NCI-H2171 (cell line): ENCODE measurements at places on chromosomes 3 and 15.
A peak's percentile ranks its signal among the peaks of the same experiment; 100 is the strongest.

GRCh38 chr15:37594417-37594816 is 340.0 kb upstream of the TMCO5A start:
- no peak for DNase-seq

DNA sequence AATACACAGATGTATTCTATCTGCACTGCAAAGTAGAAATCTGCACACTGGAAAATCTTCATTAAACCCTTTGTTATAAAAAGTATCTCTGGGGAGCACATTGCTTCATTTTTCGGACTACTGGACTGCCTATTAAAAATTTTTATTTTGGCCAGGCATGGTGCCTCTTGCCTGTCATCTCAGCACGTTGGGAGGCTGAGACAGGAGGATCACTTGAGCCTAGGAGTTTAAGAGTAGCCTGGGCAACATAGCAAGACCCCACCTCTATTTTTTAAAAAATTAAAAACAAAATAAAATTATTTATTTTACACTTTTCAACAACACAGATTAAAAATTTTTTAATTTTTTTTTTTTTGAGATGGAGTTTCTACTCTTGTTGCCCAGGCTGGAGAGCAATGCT is 6.0 kb downstream of the SERP1 start:
- DNase-seq: no peak

GRCh38 chr3:35772381-35773015 is 133.2 kb downstream of the ARPP21 start:
- peak; percentile 4 for DNase-seq

DNA sequence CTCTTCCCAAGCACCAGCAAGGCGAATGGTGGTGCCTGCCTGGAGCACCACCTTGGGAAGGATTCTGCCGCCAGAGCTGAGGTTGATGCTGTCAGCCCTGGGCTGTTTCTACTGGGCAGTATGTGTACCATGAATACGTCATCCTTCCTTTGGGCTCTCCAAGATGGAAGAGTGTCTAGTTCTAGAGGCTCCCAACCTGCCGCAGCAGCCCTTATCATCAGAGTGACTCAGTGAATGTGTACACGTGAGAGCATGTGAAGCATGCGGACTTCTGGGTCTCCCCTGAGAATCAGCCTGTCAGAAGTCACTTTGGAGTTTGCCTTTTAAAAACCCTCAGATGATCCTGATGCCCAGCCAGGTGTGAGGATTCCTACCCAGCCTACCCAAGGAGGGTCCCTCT is 20.9 kb downstream of the PLA2G4D start:
- DNase-seq: no peak

DNA sequence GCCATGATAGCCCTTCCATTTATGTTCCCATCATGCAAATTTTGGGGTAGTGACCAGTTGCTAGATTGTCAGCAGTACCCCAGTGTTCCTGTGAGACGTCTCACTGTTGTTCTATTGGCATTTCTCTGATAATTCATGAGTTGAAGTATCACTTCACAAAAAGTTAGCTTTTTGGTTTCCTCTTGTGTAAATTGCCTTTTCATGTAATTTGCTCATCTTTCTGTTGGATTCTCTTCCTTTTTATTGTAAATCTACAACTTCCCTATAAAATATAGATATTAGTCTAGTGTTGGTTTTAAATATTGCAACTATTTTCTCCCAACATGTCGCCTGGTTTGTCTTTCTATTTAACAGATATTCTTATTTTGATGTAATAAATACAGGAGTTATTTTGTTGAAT is 7.5 kb upstream of the A4GNT start:
- no peak for DNase-seq
